ENCODE measurements at places on chromosomes 13 and 19. TPM values are rescaled to one million over a fixed set of nuclear protein-coding genes. Genes with fewer than 3 reads are reported as not detected.

- H3K36me3 ChIP-seq, result no peaks in the 10 kb centered on the region
- H3K4me3 ChIP-seq, result no peak overlapping the region
- H3K27me3 ChIP-seq, result no peaks in the 10 kb centered on the region
- DNase-seq, result no peak
- H3K27ac ChIP-seq, result no peak overlapping the region
- H3K4me1 ChIP-seq, result no peaks in the 10 kb centered on the region
These were observed 118.2 kb downstream of the KCNRG start for GRCh38 chr13:50133358-50133953.

DNA sequence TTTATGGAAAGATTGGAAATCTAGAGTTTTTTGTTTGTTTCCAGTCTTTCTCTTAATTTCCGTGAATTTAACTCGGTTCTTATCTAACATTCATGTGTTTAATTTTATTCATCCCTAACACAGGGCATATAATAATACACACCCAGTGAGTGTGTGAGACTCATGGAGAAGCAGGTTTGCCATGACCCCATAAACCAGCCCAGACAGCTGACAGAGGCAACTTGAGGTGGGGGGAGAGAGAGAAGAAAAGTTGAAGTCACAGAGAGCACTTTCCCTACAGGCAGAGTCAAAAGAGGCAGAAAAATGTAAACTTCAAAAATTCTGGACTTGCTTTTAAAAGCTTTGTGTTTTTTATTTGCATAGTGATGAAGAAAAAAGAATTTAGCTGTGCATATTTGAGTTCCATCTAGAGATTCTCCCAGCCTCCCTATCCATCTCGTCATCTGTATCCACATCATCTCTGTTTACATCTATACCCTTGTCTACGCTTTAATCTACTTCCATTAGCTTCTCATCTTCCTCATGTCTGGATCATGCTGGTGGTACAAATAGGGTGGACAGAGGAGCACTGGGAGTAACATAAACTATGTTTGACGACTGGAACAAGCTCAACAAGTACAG lies 60.2 kb downstream of the THSD1 start:
- no peak for DNase-seq
- no peaks in the 10 kb centered on the region for H3K36me3 ChIP-seq
- no peak overlapping the region for H3K4me3 ChIP-seq
- H3K27me3 ChIP-seq, result no peaks in the 10 kb centered on the region
- no peak overlapping the region for H3K27ac ChIP-seq

DNA sequence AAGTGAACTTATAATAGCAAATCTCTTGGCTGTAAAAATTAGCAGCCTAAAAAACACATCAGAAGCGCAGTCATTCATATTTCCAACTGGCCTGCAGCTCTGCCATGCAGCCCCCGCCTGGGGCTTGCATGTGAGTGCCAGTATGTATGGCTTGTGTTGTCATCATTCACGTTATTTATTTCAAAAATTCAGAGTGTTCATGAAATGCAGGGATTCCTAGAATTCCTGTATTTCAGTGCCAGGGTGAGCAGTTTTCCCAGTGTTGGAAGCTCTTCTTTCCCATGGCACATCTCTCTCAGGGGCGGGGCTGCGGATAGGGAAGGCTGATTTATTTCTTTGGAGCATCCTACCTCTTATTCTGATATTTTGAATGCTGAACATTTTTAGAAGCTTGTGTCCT lies 234.6 kb downstream of the FGF9 start:
- no peaks in the 10 kb centered on the region for H3K27me3 ChIP-seq
- no peak overlapping the region for H3K4me3 ChIP-seq
- H3K36me3 ChIP-seq, result no peaks in the 10 kb centered on the region
- H3K27ac ChIP-seq, result no peak overlapping the region

DNA sequence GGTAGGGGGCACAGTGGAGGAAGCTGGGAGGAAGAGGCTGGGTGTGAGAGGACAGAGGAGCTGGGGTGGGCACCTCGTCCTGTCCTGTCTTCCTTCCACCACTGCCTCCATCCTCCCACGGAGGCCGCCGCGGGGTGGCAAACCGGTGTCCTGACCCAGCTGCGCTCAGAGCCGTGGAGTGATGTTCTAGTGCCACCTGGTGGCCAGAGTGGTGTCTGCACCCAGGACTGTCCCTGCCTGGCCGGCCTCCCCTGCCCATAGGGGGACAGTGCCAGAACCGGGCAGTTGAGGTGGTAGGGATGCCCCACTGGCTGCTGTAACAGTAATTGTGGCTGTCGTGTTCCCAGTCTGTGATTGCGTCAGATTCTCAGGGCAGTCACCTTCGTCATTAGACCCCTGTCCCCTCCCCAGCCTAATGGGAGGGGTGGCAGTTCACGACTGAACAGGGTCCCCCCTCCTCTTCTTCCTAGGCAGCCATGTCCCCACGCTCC lies 11.1 kb upstream of the ARRDC2 start:
- DNase-seq, result peak; percentile 87
- no peak overlapping the region for H3K27ac ChIP-seq
- H3K27me3 ChIP-seq, result no peaks in the 10 kb centered on the region
- H3K4me3 ChIP-seq, result no peak overlapping the region
- no peaks in the 10 kb centered on the region for H3K4me1 ChIP-seq

GRCh38 chr13:66222926-66223325 lies 1007.2 kb downstream of the PCDH9 start:
- H3K4me1 ChIP-seq, result no peaks in the 10 kb centered on the region
- no peak for DNase-seq
- no peaks in the 10 kb centered on the region for H3K27me3 ChIP-seq
- H3K4me3 ChIP-seq, result no peak overlapping the region
- no peak overlapping the region for H3K27ac ChIP-seq

GRCh38 chr19:4454747-4455718 lies 2.6 kb downstream of the UBXN6 start:
- H3K27ac ChIP-seq, result no peak overlapping the region
- no peaks in the 10 kb centered on the region for H3K27me3 ChIP-seq
- DNase-seq, result peak; percentile 34

KLK7 gene
- polyA plus RNA-seq, result 0.05 TPM

CTXN1 gene
- polyA plus RNA-seq, result 7.2 TPM

CFAP97D2 gene
- polyA plus RNA-seq, result 1.6 TPM
